ENCODE measurements at places on chromosomes 1 and 21. TPM values are rescaled to one million over a fixed set of nuclear protein-coding genes. Genes with fewer than 3 reads are reported as not detected.

Gene TSSK3
- 1.9 TPM for polyA plus RNA-seq

Gene MRPS6
- polyA plus RNA-seq = 203 TPM

Gene TMEM125
- not detected for polyA plus RNA-seq

Gene COL11A1
- not detected for polyA plus RNA-seq

Gene RPAP2
- polyA plus RNA-seq = 16.9 TPM

Gene CFHR5
- polyA plus RNA-seq = not detected

Gene NMNAT2
- polyA plus RNA-seq = not detected

Gene EXOSC10
- polyA plus RNA-seq = 37.6 TPM

Gene CRP
- not detected for polyA plus RNA-seq

Gene DAB1
- polyA plus RNA-seq = 0.87 TPM

Gene CDC14A
- polyA plus RNA-seq = 34.9 TPM

Gene SLC2A5
- not detected for polyA plus RNA-seq

Gene HLX
- polyA plus RNA-seq = not detected

Gene YY1AP1
- polyA plus RNA-seq = 39.2 TPM

Gene LCE2D
- not detected for polyA plus RNA-seq
